Coronary artery (tissue), 2 donors: ENCODE measurements at places on chromosomes 5 and 9.
A peak's percentile ranks its signal among the peaks of the same experiment; 100 is the strongest.

DNA sequence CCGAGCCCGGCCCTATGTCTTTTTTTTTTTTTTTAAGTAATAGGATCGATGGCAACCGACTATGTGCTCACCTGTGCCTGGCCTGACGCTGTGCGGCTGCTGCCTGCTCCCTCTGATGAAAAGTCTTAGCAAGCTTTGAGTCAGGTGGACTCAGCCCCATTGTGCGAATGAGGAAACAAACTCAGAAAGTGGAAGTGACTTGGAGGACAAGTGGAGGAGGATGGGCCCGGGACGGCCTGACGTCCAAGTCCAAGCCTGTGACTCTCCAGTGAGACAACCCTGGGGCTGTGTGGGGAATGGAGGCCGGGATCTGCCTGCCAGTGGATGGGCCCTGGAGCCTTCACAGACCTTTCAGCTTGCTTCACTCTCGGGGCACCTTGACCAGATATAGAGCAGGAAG is 57.9 kb downstream of the EXD3 start:
- peak; percentile 46 for DNase-seq

GRCh38 chr5:107853031-107853430 is 182.3 kb upstream of the EFNA5 start:
- DNase-seq = no peak

- no peak for DNase-seq
These were observed 121.0 kb upstream of the RGS7BP start for GRCh38 chr5:64384765-64385164.

- DNase-seq = no peak
These were observed 610.3 kb downstream of the TLE1 start for GRCh38 chr9:81079055-81079454.

- no peak for DNase-seq
These were observed 43.7 kb upstream of the RFX3 start for GRCh38 chr9:3569529-3569928.

DNA sequence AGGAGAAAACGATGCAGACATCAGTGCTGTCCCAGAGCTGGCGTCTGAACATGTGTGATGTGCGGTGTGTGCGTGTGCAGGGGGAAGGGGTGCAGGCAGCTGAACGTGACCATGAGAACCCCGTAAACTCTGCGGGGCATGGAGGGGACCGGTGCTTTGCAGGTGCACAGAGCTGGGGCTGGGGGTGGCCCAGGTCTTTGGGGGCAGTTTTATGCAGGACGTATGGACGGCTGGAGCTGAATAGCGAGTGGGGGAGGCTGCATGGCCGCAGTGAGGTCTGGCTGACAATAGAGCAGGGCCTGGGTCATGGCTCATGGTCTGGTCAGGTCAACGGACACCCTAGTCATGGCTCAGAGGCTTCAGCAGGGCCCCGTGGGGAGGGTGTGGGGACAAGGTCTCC is 3.3 kb upstream of the EXOC3 start:
- no peak for DNase-seq

DNA sequence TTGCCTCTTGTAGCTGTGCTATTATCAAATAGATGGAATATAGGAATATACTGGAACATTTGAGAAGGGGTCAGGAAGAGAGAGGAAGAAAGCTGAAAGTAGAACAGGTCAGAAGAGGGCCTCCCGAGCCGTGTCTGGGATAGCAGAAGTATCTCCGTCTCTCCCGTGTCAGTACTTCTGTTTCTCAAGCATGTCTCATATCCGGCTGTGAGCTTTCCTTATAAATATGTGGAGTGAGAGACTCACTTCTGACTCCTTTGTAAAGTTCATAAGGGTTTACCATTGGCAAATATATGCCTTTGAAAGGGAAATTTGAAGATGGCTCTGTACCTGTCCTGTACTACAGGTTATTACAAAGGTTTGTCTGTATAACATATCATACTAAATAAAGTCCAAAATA is 50.3 kb downstream of the MOCS2 start:
- DNase-seq = no peak

GRCh38 chr5:159402311-159402710 is 72.0 kb upstream of the IL12B start:
- no peak for DNase-seq

- no peak for DNase-seq
These were observed 16.3 kb downstream of the SH2D3C start for GRCh38 chr9:127762111-127762676.

- no peak for DNase-seq
These were observed 13.0 kb upstream of the SETX start for GRCh38 chr9:132367613-132368313.

- no peak for DNase-seq
These were observed 9.6 kb upstream of the NSD1 start for GRCh38 chr5:177123789-177124485.

DNA sequence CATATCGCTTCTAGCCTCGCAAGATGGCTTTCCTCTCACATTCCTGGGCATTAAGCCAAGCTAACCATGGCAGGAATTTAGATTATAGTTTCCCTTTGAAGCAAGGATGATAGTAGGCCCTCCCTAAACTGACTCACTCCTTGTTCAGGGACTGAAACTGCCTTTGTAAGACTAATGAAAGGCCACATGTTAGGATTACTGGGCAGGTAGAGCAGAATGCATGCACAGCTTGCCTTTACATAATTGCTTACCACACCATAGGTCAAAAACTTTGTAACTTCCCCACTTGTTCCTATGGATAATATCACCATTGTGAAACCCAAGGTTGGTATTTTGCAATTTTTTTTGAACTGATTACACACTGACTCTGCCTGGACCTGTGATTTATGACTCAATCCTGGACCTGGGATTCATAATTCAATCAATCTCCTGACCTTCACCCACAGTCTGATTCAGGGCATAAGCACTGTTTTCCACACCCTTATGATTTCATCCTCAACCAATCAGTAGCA is 41.0 kb upstream of the PRDM9 start:
- no peak for DNase-seq

DNA sequence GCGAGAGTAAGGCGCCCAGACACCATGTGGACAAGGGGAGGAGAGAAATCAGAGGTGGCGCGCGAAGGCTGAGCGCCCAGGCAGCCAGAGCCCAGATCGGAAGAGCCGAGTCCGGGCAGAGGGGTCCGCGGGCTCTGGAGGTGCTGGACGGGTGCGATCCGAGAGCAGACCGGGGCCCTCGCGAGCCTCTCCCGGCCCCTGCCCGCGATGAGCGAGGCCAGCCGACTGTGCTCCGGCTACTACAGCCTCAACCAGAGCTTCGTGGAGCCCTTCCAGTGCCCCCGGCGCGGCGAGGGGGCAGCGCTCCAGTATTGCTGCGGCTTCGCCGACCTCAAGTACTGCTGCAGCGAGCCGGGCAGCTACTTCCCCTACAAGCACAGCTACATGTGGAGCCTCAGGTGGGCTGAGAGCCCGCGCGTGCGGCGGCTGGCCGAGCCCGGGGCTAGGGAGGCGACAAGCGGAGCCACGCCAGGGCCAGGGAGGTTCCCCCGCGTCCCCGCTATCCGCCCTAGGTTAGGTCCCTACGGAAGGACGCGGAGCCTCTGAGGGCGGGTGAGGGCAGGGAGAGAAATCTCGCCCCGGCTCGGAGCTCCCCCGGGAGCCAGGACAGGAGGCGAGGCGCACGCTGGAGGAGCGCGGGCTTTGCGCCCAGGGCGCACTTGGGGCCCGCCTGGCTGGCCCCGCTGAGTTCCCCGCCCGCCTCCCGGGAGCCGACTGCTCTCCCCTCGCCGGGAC is at the start of gene SHISAL2B:
Gene SHISAL2B (plus strand): TSS at position 87 of the 735 bp plus-strand sequence. CDS start 121 bp downstream, at position 208.
- DNase-seq = no peak

GRCh38 chr5:63958654-63959053 is 3.6 kb downstream of the HTR1A start:
- DNase-seq = no peak

DNA sequence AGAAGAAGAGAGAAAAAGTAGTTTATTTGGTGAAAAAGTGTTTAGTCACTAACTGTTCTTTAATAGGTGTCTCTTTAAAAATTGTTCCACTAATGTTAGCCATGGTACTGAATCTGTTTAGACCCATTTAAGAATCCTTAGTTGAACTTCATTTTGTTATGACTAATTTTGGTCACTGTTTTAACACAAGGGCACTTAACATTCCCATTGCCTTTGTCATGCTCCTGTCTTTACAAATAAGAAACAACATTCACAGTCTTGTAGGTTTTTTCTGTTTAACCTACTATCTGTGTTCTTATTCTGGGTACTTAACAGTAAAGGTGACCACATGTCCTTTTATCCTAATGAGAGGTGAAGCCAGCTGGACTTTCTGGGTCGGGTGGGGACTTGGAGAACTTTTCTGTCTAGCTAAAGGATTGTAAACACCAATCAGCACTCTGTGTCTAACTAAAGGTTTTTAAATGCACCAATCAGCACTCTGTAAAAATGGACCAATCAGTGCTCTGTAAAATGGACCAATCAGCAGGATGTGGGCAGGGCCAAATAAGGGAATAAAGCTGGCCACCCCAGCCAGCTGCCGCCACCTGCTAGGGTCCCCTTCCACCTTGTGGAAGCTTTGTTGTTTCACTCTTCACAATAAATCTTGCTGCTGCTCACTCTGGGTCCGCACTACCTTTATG is 116.7 kb downstream of the WDR70 start:
- DNase-seq = no peak

GRCh38 chr5:95411474-95411873 is 20.3 kb downstream of the FAM81B start:
- DNase-seq = no peak

DNA sequence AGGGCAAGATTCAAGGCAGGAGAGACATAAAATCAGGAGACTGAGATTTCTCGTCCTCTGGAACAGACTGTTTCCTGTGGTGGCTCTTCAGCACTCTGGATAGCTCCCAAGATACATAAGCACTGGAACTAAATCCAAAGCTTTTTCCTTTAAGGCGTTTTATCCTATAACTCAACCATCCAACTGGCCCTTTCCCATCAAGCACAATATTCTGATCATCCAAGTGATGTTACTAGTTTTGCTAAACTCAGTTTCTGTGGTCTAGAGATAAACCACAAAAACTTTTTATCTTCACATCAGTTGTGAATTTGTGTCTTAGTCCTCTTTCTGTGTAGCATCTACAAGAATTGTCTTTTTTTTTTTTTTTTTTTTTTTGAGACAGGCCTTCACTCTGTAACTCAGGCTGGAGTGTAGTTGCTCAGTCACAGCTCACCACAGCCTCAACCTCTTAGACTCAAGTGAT is 299.4 kb downstream of the COX7C start:
- no peak for DNase-seq

GRCh38 chr9:113645978-113646253 is 182.4 kb downstream of the RGS3 start:
- peak; percentile 19 for DNase-seq

- no peak for DNase-seq
These were observed 18.0 kb downstream of the PRUNE2 start for GRCh38 chr9:76887951-76888350.

DNA sequence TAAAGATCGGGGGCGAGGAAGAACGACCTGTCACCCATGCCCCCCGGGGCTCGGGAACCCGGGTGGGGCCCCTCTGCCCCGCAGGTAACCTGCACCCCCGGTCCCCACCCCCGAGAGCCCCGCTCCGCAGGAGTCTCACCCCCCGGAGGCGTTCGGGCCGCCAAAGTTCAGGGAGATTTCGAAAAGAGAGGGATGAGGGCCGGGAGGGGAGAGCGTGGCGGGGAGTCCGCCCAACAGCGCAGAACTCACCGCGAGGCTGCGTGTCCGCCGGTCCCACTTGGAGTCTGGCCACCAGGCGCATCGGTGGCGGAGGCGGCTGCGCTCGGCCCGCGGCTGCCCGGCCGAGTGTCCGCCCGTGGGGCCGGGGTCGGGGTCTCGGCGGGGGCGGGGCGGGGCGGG is at the start of gene PHF19:
Gene PHF19 (minus strand): TSS at position 347 of the 399 bp plus-strand sequence. CDS start 2,447 bp downstream, outside the sequence.
- no peak for DNase-seq

GRCh38 chr9:117644133-117644931 is 59.9 kb upstream of the TLR4 start:
- no peak for DNase-seq

DNA sequence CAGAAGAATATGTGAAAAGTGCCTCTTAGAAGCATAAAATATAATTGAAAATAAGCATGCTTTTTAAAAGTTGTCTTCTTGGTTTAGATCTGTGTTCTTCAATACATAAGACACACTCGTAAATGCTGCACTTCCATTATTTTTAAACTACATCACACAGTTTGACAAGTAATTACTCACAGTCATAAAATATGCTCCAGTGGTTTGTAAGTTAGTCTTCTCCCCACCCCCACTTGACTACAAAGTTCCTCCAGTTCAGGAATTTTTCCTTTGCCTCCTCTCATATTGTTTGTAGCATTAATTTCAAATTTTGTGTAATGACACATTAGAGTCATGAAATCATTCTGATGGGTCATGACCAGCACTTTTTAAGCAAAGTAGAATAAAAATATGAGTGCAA is 60.3 kb upstream of the PTGER4 start:
- DNase-seq = no peak

- no peak for DNase-seq
These were observed 99.6 kb upstream of the TMEM161B start for GRCh38 chr5:88368201-88368600.

- no peak for DNase-seq
These were observed 255.1 kb downstream of the MAT2B start for GRCh38 chr5:163760498-163760897.

GRCh38 chr5:96151891-96152290 is 190.2 kb upstream of the ELL2 start:
- no peak for DNase-seq

- DNase-seq = no peak
These were observed 21.8 kb upstream of the MSH3 start for GRCh38 chr5:80632700-80633099.

GRCh38 chr5:53041071-53041692 is 52.0 kb downstream of the ITGA2 start:
- no peak for DNase-seq

DNA sequence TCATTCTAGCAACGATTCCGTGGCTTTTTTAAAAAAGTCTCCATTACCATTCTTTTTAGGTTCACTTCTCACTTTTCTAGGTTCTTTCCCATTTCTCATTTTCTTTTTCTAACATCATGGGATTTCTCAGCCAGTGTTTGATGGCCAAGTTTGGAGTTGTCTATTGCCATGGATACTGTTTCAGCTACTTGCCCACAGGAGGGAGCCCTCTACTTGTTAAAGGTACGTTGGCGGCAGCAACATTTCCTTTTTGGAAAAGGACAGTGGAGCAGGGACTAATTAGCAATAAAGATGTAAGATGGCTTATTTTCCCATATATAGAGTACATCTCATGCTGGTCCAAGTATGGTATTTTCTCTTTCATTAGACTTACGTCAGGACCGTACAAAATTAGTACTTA is 2257.5 kb upstream of the C9orf72 start:
- no peak for DNase-seq

GRCh38 chr5:175325681-175326080 is 118.3 kb downstream of the DRD1 start:
- DNase-seq = no peak
